Naive B cell (primary cell): ENCODE measurements at places on chromosomes 16 and 17. TPM values are rescaled to one million over a fixed set of nuclear protein-coding genes. Genes with fewer than 3 reads are reported as not detected.

DNA sequence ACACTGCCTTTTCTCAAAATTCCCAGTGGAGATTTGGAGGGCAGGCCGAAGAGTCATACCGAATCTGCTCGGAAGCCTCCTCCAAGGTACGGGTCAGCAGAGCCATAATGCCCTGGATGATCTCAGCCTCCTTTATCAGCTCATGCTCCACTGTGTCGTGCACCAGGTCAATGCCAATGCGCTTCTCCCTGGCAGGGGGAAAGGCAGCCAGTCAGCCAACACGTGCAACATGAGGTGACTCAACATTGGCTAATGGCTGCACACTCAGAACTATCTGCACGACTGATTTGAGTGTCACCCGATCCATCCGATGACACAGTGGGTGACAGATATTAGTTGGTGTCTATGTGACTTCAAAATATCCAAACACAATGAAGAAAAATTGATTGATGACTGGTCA is 15.8 kb downstream of the TEKT1 start:
- H3K4me1 ChIP-seq: no peaks in the 10 kb centered on the region
- no peak for DNase-seq
- peaks cover 47% of the 10 kb centered on the region for H3K27me3 ChIP-seq
- peaks cover 6% of the 10 kb centered on the region for H3K36me3 ChIP-seq
- no peak overlapping the region for H3K27ac ChIP-seq

DNA sequence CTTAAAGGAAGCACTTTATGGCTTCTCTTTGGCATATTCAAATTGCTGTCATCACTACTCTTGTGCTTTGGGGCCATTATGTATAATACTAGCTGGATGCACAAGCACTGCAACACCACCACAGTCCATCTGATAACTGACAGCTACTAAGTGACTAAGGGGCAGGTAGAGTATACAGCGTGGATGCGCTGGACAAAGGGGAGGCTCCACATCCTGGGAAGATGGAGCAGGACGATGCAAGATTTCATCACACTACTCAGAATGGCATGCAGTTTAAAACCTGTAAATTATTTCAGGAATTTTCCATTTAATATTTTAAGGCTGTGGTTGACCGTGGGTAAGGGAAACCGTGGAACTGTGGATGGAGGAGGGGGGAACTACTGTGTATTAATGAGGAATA is 25.0 kb downstream of the MPRIP start:
- no peaks in the 10 kb centered on the region for H3K27me3 ChIP-seq
- no peak overlapping the region for H3K4me3 ChIP-seq
- peaks cover 15% of the 10 kb centered on the region for H3K36me3 ChIP-seq
- H3K4me1 ChIP-seq: peaks cover 92% of the 10 kb centered on the region
- peak overlapping the region; percentile 36 for H3K27ac ChIP-seq

DNA sequence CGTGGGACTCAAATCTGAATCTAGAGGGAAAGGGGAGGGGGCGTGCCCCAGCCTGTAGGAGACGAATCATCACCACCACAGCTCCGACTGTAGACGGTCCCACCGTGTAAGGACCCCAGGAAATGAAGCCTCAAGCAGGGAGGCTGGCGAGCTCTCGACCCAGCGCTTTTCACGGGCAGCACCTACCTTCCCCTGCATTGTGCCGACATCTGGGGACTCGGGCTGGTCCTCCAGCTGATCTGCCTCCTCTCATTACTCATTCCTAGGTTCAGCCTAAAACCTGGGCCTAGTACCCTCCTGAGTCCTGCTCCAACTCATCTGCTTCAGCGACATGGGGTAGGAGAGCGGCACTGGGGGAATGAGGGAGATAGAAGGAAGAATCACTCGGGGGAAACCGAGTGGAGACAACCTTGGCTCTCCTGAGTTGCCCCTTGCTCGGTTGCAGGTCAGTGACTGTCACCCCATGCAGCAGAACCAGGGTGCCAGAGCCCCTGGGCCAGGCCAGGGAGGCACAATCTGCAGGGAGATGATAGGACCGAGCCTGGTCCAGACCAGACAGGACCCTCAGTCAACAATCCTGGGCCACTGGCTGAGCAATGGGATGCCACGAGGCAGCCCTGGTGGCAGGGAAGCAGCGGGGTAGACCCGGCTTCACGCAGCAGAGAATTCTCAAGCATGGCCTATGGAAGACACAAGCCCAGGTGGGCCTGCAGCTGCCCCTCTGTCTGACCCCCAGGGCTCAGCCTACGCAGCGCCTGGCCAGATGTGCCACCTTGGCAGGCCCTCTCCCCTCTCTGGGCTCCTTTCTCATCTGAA is 833 bp upstream of the BCAR1 start:
- DNase-seq: no peak
- peak overlapping the region; percentile 71 for H3K4me3 ChIP-seq
- peak overlapping the region; percentile 47 for H3K27ac ChIP-seq
- peaks cover 66% of the 10 kb centered on the region for H3K27me3 ChIP-seq
- peaks cover 19% of the 10 kb centered on the region for H3K4me1 ChIP-seq

DNA sequence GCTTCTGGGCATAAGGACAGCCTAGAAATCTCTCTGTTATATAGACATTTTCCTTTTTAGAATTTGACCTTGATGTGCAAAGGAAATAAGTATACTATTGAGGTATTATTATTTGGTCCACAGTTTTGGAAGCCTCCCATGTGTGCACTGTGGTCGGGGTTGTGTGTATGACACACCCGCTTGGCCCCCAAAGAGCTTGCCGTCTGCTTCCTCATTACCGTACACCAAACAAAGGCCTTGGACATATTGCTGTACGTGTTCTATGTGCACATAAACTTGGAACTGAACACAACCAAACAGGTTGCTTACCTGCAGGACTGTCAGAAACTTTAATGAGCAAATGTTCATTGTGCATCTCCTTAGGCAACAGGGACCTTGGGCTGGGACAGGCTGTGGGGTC is 38.2 kb downstream of the METRNL start:
- H3K27ac ChIP-seq: no peak overlapping the region
- peaks cover 45% of the 10 kb centered on the region for H3K4me1 ChIP-seq

- H3K27ac ChIP-seq: peak overlapping the region; percentile 86
- DNase-seq: no peak
- H3K4me1 ChIP-seq: peaks cover 40% of the 10 kb centered on the region
- H3K27me3 ChIP-seq: no peaks in the 10 kb centered on the region
- H3K4me3 ChIP-seq: no peak overlapping the region
These were observed 6.2 kb downstream of the KRTAP4-6 start for GRCh38 chr17:41133880-41134735.

DNA sequence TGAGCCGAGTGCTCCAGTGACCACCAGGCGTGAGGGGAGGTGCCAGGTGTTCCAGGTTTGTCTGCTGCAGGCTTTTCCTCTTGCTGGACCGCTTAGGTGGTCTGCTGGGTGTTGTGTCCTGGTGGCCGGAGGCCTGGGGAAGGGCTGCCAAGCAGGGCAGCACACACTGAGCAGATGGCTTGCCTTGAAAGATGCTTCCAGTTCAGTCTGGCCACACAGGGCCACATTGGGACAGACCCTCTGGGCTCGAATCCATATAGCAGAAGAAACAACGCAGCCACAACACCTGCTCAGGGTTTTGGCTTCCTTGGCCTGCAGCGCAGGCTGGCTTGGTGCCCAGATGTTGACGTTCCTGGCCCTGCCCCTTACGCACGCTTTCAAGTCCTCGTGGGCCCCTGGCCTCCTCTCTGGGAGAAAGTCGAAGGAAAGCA is 24.8 kb downstream of the GINS2 start:
- DNase-seq: no peak
- H3K27ac ChIP-seq: no peak overlapping the region
- no peak overlapping the region for H3K4me3 ChIP-seq
- H3K27me3 ChIP-seq: no peaks in the 10 kb centered on the region

GRCh38 chr16:16833165-16833564 is 454.2 kb downstream of the NPIPA7 start:
- peaks cover 20% of the 10 kb centered on the region for H3K27me3 ChIP-seq
- DNase-seq: no peak
- H3K27ac ChIP-seq: no peak overlapping the region
- H3K4me1 ChIP-seq: no peaks in the 10 kb centered on the region
- H3K36me3 ChIP-seq: no peaks in the 10 kb centered on the region

DNA sequence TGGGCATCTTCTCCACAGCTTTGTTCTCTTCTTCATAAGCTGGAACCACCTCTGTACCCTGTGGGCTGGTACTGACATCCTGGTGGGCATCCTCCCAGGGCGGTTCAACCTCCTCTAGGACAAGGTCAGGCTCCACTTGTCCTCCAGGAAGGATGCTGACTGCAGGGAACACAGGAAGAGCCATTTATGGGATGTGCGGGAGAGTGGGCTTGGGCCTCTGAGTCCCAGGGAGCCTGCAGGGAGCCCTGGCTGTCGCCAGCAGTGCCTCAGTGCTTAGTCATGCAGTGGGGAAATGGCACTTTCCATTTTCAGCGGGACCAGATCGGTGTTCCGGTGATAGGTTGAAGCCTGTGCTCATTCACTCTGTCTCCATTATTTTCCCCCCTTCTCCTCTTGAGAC is 20.5 kb downstream of the CNGB1 start:
- no peaks in the 10 kb centered on the region for H3K36me3 ChIP-seq
- H3K4me3 ChIP-seq: no peak overlapping the region
- H3K4me1 ChIP-seq: no peaks in the 10 kb centered on the region
- DNase-seq: no peak
- peaks cover 19% of the 10 kb centered on the region for H3K27me3 ChIP-seq
- H3K27ac ChIP-seq: no peak overlapping the region

- no peak for DNase-seq
- peaks cover 16% of the 10 kb centered on the region for H3K36me3 ChIP-seq
- no peak overlapping the region for H3K4me3 ChIP-seq
- no peaks in the 10 kb centered on the region for H3K27me3 ChIP-seq
These were observed 34.7 kb upstream of the CLEC18A start for GRCh38 chr16:69916462-69916861.

DNA sequence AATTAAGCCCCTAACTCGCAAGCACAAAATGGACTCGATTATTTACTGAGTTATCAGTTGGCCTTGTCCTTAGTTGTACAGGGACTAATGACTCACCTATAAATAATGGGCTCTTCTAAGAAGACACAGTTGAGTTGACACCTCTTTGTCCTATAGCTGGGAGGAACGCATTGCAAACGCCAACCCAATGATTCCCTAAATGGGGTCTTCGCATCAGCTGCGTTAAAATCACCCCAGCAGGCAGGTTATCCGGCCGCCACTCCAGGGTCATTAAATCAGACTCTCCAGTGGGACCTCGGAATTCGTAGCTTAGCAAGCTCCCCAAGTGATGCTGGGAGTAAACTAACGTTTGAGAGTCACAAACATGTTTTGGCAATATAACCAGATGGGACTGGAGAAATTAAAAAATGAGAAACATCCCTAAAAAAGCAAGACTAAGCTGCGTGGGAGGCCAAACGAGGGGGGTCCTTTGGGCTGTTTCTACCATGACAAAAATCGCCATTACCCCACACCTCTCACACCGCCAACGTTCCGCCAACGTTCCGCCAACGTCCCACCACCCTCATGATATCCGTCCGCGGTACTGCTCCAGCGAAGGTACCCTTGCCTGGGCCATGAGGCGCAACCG is 932 bp upstream of the NFE2L1 start:
- no peak for DNase-seq
- H3K4me1 ChIP-seq: peaks cover 51% of the 10 kb centered on the region
- H3K27ac ChIP-seq: peak overlapping the region; percentile 96
- no peaks in the 10 kb centered on the region for H3K36me3 ChIP-seq
- H3K4me3 ChIP-seq: peak overlapping the region; percentile 95

The MT4 gene
- polyA plus RNA-seq: not detected

The TMC7 gene
- not detected for polyA plus RNA-seq

The PARD6A gene
- polyA plus RNA-seq: 12.5 TPM

The ZNF207 gene
- polyA plus RNA-seq: 135 TPM

The USP43 gene
- polyA plus RNA-seq: not detected

The C1QTNF1 gene
- polyA plus RNA-seq: not detected
